ENCODE measurements at places on chromosomes 4 and X.

DNA sequence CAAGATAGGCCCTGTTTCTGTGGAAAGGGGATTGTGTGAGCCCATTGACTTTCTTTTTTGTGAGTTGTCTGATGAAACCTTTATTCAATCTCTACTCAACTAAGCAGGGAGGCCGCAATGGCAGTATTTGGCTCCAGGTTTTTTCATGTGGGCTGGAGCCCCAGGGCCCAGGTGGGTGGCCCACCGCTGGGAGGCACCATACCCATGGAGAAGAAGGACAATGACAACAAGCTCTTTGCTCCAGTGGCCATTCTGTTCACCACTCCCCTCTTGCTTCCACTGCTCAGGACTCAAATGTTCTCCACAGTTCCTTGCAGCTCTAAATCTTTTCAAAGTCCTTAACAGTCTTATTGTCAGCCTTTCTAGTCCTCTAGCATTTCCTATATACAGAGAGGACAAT is 54.1 kb downstream of the HOPX start:
- DNase-seq, result no peak

- no peak for DNase-seq
Measured at GRCh38 chrX:13147733-13148132, 103.3 kb upstream of the FAM9C start.

DNA sequence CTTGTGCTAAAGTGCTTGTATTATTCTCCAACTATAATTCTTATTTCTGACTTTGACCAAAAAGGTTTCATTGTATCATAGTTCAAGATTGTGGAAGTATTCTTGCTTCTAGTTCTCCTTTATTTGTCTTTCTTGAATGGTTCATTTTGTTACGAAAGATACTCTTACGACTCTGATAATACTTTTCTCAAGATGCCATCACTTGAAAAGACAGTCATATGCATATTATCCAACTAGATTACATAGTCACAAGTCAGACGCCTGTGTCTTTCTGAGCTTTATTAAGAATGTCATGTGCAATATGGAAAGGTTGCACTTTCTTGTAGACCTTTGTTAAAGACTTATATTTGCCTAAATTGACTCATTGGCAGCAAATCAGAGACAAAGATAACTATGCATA is 71.4 kb upstream of the HPGD start:
- DNase-seq, result no peak

- no peak for DNase-seq
Measured at GRCh38 chr4:74174421-74174820, 16.5 kb downstream of the MTHFD2L start.

DNA sequence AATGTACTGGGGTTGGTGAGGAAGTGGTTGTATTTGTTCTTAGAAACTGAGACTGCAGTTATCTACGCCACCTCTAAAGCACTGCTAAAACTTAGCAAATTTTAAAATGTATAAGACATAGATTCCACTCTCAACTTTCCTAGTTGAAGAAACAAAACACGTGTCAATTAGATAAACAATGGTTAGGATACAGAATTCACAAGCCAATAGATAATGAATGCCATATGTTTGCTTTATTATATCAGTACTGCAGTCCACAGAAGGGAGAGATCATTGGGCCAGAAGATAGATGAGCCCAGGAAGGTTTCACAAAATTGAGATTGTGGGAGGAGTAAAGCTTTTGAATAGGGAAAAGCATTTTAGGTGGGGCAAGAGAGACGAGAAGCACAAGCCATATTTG is 14.3 kb downstream of the TMEM33 start:
- DNase-seq, result no peak

DNA sequence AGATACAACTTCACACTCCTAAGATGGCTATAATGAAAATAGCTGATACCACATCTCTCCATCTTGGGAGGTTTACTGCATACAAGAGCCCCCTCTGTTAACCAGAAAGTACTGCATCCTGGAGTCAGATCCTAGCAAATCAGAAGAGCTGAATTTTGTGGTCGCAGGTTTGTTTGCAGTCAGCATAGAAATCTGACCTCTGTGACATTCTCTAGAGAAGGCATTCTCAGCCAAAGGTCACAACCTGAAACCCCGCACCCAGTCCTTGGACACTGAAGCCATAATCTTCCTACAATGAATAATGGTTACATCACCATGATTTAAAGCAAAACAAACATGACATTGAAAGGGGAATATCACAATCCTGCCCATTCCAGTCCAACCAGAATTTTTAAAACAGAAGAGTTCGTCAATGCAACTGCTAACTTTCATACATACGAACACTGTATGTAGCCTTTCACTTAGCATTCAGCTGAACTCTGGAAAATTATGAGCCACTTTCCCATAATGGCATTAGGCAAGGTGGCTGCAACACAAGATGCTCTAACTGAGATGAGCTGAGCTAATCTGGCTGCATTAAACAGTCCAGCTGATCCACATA is 17.6 kb downstream of the HS6ST2 start:
- no peak for DNase-seq

DNA sequence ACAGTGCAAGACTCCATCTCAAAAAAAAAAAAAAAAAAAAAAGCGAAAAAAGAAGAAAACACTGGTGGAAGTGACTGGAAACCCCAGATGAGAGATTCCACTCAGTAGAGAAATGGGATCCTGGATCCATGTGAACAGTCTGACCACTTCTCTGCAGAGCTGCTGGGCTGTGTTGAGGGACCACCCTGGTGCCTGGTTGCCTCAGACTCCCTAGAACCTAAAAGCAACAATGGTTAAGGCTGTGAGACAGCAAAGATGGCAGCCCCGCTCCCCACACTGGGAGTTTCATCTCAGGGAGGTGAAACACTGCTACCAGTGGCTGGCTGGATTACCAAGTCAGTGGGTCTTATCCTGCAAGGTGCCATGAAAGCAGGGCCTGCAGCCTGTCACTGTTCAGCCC is 152.8 kb upstream of the ARSJ start:
- no peak for DNase-seq

DNA sequence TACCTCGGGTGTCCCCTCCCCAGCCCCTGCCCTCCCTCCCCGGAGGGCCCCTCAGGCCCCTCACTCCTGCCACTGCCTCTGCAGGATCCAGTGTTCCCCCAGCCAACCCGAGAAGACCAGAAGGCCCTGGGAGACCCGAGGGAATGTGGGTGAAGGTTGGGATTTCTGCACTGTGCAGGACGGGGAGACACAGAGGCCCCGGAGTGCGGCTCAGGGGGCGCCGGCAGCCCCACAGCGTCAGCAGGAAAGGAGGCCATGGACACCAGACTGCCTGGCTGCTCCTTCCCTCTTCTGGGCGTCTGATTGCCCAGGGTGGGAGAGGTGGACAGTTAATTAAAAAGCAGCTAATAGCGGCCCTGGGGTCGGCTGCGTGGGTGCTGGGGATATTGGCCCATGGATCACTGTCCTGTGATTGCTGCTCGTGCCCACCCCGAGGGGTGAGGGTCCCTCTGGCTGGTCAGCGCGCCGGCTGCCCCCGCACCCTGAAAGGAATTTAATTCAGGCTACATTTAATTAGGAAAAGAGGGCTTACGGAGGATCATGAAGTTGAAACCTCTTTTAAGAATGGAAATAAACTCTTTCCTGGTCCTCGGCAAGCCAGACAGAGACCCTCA is 57.8 kb upstream of the NKX1-1 start:
- DNase-seq, result no peak

GRCh38 chr4:67713529-67714247 is 12.7 kb upstream of the UBA6 start:
- DNase-seq, result no peak

- no peak for DNase-seq
Measured at GRCh38 chrX:44225667-44226066, 117.8 kb downstream of the EFHC2 start.

- no peak for DNase-seq
Measured at GRCh38 chr4:148510211-148510610, 68.0 kb upstream of the NR3C2 start.

- DNase-seq, result no peak
Measured at GRCh38 chr4:24988776-24989175, 42.0 kb downstream of the LGI2 start.

DNA sequence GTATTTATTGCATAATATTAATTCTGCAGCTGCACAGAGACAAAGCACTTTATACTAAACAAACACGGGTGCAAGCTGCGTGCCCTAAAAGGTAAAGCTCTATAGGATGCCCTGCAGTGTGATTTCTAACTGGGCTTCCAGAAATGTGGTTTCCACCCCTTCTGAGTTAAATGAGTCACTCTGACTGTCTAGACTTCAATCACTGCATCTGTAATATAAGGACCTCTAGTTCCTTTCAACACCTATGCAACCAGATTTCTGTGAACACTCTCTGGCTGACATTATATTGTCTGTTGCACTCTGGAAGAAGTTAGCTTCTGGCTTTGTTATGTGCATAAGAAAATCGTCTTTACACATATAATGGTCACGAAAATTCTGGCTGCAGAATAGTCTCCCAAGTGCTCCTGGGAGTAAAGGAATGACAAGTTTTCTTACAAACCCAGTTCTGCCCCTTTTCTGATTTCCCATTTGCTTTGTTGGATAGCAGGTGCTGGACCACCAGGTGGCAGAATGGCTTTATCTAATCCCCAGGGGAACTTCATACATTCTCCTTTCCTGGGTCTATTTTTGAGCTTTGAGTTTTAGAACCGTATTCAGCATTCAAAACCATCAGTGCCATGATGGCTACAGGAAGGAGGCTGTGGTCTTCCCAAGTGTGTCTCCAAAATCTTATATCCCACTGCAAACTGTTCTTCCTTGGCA is 842.2 kb downstream of the STIM2 start:
- no peak for DNase-seq

DNA sequence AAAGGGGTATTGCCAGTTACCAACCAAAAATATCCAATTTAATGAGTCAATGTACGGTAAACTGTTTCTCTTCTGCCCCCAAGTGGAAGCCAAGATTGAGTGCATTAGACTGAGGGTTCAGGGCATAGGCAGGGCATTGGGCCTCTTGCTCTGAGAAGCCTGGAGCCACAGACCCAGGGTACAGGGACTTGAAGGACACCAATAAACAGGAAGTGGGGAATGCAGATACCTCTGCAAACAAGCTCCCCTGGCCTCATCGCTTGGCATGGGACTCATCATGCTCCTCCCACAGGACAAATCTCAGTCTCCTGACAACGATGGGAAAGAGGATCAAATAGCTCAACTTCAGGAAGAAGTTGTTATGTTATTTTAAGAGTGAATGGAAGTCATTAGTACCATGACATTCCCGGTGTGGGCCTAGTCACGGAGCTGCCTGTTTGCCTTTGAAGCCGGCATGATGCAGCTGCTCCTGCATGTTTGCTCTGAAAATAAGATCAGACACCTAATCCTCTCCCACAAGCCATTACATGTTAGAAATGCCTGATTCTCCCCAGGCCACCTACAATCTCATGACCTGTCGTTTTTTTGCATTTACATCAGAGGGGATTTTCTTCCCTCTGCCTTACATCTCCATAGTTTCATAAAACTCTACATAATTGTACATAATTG is 224.2 kb downstream of the RCHY1 start:
- no peak for DNase-seq

DNA sequence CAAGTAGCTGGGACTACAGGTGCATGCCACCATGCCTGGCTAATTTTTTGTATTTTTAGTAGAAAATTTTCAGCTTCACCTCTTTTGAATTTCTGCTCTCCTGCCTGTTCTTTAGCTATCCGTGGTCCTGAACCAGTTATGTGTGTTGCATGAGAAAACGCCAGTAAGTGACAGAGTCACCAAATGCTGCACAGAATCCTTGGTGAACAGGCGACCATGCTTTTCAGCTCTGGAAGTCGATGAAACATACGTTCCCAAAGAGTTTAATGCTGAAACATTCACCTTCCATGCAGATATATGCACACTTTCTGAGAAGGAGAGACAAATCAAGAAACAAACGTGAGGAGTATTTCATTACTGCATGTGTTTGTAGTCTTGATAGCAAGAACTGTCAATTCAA is 13.9 kb downstream of the ALB start:
- DNase-seq, result no peak

DNA sequence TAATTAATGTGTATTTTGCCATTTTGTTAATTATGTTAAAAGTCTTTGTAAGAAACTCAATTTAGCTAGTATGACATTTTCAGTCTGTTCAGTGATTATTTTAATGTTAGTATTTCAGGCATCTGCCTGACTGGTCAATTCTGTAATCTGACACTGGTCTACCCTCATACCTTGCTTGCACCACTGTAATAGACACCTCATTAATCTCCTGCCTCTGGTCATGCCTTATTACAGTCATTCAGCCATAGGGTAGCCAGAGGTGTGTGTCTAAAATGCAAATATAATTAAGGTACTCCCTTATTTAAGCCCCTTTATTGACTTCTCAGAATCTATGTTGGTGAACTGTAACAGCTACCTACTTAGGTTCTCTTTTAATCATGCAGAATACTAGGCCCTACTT is 861.1 kb upstream of the IGFBP7 start:
- DNase-seq, result no peak

DNA sequence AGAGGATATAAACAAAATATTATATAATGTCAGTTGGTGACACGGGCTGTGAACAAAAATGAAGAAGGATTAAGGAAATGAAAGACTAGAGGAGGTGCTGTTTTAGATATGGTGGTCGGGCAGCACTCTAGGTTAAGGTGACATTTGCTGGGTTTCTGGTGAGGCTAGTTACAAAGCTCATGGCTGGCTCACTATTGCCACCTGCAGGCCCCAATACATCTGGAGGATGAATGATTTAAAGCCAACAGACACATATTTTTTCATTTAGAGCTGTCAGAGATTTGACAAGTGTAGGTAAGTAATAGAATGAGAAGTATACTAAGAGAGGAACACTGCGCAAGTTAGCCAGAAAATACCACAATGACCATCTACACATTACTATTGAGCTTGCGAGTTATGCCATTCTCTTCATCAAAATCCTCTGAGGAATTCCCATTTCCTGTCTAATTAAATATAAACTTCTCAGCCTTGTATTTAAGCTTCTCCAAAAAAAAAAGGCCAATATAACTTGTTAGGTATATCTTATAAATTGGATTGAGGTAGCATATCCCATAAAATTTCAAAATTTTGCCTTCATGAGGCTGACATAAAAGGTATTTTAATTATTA is 6.4 kb upstream of the FGG start:
- DNase-seq, result peak; percentile 68

DNA sequence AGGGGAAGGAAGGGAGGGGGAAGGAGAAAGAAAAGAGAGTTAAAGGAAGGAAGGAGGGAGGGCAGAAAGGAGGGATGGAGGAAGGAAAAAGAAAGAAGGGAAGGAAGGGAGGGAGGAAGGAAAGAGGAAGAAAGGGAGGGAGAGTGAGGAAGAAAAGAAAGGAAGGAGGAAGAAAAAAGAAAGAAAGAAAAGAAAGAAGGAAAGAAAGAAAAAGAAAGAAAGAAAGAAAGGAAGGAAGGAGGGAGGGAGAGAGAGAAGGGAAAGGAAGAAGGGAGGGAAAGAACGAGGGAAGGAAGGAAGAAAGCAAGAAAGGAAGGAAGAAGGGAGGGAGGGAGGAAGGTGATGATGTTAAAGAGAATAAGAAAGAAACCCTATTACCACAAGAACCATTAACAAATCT is 150.6 kb downstream of the MXRA5 start:
- DNase-seq, result no peak

DNA sequence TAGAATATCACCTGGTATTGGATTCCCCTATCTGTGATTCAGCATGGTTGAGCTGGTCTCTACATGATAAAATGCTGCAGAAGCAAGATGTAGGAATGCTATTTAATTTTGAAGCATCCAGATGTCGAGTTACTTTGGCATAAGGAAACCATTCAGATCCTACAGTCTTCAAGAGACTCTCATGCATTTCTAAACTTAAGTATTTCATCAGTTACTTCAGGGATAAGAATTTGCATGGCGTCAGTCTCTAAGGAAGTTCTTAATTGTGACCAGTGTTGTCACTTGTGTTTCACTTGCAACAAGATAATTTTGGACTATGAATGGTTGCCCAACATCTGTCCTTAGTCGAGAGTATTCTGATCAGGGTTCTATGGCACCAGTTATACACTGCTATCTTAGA is 192.4 kb downstream of the CCNG2 start:
- no peak for DNase-seq

GRCh38 chrX:55593756-55594257 is 29.4 kb upstream of the FOXR2 start:
- no peak for DNase-seq
